CD4-positive, alpha-beta memory T cell (primary cell): ENCODE measurements at places on chromosomes 13 and 19. TPM values are rescaled to one million over a fixed set of nuclear protein-coding genes. Genes with fewer than 3 reads are reported as not detected.

The SPACA4 gene
- not detected for total RNA-seq

The RETN gene
- total RNA-seq: not detected

The PRSS57 gene
- total RNA-seq: not detected

The YJU2 gene
- total RNA-seq: 29.4 TPM

The OXGR1 gene
- not detected for total RNA-seq
